ENCODE measurements at places on chromosomes 16 and 17.

DNA sequence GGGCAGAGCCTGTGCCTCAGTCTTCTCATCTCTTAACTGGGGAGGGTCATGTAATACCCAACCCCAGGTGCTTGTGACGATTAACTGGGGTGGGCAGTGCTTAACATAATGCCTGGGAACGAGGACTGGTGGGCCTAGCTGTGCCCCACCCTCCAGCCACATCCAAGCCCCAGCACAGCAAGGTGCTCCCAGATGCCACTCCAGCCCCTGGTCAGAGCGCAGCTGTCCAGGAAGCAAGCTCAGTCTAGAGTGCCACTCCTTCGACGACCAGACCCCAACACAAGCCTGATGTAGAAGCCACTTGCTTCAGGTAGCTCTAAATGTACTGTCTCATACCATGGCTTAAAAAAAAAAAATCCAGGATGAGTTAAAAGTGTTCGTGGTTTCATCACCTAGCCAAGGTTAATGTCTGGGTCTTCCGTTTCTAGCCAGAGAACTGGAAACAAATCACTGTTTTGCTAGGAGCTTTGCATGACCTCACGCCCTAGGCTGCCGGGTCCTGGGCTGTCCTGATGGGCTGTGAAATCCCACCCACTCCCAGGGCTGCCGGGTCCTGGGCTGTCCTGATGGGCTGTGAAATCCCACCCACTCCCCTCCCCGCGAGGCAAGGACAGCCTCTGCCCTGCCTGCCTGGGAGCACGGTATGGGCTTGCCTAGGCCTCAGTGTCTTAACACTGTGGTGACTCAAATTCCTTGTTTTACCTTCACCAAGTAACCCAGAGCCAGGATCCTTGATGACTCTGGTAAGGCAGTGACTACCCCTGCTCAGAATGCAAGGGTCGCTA, 7.7 kb downstream of the MIEF2 start:
- no peak for DNase-seq

DNA sequence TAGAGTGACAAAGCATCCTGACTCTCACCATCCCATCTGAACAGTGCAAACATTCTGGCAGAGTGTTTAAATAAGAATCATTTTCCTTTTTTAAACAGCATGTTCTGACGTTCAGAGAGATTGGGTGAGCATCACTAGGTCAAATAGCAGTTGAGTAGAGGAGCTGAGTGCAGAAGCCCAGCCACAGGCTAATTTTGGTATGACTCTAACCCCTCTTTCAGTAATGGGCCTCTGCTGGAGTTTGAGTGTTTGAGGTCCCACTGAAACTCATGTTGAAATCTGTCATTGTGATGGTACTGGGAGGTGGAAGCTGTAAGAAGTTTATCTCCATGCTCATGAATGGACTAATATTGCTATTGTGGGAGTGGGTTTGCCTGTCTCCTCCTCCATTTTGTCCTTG, 194.4 kb downstream of the SALL1 start:
- DNase-seq: no peak

DNA sequence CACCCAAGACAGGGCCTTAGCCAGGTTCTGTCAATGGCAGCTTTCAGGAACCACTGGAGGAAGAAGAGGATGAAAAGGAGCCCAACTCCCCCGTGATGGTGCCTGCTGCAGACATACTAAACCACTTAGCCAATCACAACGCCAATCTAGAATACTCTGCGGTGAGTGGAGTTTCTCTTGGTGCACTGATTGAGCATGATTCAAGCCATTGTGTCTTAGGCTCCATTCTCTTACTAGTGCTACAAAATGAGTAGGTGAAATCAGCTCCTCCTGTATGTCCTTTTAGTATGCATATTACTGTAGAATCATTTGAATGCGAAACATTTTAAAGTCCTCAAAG, 1.4 kb downstream of the SETD6 start:
- DNase-seq: no peak

- DNase-seq: no peak
Measured at GRCh38 chr16:83606486-83607030, 201.2 kb upstream of the HSBP1 start.

- peak; percentile 92 for DNase-seq
Measured at GRCh38 chr17:79074649-79075445, at the start of gene ENGASE. TSS of gene ENGASE (plus strand) at chr17:79074824. CDS start at chr17:79074945, 121 bp downstream.

GRCh38 chr17:42409523-42410318, 13.3 kb downstream of the CAVIN1 start:
- DNase-seq: no peak

- DNase-seq: no peak
Measured at GRCh38 chr16:21600031-21600773, 825 bp downstream of the METTL9 start.

GRCh38 chr17:45432405-45433158, at the start of gene ARHGAP27:
TSS of gene ARHGAP27 (minus strand) at chr17:45432870. CDS start at chr17:45430279, 2,591 bp downstream.
- DNase-seq: no peak

DNA sequence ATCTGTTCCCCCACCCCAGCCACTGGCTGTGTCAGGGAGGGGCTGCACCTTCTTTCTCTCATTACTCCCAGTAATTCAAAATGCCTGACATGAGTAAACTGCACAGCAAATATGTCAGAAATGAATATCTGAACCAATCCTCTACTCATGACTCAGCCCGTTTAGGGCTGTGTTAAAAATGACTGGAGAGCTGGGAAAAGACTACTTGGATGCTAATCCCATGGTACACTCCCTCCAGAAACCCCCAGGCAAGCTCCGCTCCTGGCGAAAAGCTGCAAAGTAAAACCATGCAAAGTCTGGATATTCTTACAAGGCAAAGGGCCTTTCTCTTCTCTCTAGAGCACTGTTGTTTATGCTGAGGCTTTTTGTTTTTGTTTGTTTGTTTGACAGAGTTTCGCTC, 448.1 kb upstream of the DYNLRB2 start:
- DNase-seq: no peak

GRCh38 chr16:30736995-30737793, 11.0 kb upstream of the PHKG2 start:
- DNase-seq: no peak

- no peak for DNase-seq
Measured at GRCh38 chr17:27382025-27382424, 74.2 kb upstream of the KSR1 start.

DNA sequence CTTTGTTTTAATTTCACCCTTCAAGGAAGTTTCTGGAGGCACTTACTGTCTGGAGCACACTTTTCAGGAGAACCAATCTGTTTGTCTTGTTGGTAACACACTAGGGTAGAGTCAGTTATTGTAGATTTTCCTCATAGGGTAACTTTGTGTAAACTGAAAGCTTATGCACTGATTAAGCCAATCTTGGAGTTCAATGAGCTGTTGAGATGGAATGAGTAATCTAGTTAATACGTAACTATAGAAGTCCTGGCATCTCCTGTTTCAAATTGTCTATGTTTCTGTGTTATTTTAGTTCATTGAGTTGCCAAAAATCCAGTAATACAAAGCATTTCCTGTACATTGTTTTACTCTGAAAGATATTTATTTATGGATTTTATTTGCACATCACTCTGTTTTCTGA, 111.6 kb upstream of the HAS3 start:
- DNase-seq: no peak

GRCh38 chr16:57694725-57695679, at the start of gene DRC7:
TSS of gene DRC7 (plus strand) at chr16:57694806. CDS start at chr16:57697950, 3,144 bp downstream.
- DNase-seq: peak; percentile 53

GRCh38 chr16:694863-695354, 4.7 kb upstream of the WDR24 start:
- no peak for DNase-seq

DNA sequence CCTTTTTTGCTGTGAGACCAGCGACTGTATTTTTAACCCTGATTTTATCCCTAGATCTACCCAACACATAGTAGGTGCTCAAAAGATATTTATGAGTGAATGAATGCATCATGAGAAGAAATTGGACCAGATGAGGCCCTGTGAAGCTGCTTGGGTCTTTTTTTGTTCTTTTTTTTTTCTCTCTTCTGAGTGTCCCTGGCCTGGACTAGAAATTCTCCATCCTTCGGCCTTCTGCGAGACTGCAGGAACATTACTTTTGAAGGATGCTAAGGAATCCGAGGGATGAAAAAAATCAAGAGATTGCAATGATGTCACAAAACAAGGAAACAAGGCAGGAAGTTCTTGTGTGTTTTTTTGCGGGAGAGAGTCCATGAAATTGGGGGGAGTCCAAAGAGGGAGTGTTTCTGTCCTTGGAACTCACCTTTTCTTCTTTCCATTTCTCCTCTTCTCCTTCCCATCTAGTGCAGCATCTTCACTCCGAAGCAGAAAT, 560 bp upstream of the RUSF1 start:
- no peak for DNase-seq

- no peak for DNase-seq
Measured at GRCh38 chr16:52906281-52906680, 146.4 kb downstream of the CHD9NB start.

DNA sequence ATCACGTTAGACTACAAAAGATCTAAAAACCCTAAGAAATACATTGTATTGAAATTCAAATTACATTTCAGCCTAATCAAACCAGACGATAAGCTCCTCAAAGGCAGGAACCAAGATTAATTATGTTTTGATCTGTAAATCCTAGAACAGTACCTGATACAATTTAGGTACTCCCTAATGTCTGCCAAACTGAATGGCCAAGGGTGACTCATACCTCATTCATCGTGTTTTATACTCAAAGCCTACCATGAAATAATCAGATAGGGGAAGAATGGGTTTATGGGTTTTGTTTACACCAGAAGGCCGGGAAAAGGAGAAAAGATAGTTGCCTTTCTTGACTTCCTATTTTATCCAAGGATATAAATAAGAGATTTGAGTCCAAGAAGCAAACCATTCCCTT, 19.3 kb downstream of the MMD start:
- DNase-seq: no peak

DNA sequence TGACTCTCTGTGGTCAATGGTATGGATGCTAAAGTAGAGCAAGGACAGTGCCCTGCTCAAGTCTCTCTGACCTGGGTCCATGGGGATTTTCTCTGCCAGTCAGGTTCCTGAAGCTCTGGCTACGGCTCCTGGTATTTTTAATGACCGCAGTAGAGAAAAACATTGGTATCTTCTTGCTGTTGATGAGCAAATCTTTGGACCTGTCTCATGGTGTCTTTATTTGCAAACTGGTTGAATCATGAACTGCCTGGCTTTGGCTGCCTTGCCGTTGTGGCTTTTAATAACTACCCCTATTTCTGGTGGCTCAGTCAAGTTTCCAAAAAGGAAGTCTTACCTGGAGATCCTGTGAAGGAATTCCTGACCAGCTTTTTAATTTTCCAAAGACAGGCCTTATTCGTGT, 8.7 kb downstream of the FAM234A start:
- DNase-seq: no peak

- DNase-seq: no peak
Measured at GRCh38 chr16:56316545-56316944, 108.8 kb downstream of the AMFR start.

DNA sequence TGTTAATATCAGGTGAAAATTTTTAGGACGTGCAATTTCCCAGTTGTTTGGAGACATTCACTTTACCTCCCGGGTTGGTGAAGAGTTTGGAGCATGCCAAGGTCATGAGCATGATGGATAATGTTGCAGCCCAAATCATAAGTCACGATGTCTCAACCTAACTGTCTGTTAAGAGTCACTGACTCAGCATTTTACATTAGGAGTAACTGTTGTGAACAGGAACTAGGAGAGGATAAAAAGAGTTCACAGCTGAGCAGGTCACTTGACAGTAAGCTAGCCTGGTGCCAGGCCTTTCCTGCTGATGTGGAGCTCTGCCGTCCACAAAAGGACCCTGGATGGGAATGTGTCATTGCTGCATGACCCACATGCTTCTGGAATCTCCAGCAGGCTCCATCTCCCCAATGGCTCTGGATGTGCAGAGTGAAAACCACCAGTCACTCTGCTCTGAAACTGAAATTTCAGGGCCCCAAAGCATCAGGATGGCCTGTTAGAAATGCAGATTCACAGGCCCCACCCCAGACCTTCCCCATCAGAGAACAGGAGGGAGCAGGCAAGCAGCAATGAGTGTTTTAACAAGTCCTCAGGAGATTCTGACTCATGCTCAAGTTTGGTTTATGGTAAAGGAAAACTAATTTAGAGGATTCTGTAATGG, 371.6 kb upstream of the MAF start:
- no peak for DNase-seq

DNA sequence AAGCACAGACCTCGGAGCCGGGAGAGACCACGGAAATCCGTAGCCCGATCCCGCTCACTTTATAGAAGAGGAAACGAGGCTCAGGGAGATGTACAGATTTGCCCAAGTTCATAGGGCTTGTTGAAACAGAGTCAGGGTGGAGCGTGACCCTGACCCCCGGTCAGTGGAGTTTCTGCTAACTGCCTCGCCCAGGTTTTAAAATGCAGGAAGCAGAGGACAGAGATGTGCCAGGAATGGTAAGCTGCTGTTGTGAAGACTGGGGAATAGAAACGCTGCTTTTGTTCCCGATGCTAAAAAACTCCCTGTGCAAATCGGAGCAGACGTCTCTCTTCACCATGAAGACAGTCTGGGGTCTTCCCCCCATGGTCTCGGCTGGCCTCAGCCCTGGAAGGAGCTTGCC, 403.0 kb downstream of the SEC14L1 start:
- DNase-seq: no peak

- peak; percentile 81 for DNase-seq
Measured at GRCh38 chr16:30698139-30698815, 694 bp upstream of the SRCAP start.

DNA sequence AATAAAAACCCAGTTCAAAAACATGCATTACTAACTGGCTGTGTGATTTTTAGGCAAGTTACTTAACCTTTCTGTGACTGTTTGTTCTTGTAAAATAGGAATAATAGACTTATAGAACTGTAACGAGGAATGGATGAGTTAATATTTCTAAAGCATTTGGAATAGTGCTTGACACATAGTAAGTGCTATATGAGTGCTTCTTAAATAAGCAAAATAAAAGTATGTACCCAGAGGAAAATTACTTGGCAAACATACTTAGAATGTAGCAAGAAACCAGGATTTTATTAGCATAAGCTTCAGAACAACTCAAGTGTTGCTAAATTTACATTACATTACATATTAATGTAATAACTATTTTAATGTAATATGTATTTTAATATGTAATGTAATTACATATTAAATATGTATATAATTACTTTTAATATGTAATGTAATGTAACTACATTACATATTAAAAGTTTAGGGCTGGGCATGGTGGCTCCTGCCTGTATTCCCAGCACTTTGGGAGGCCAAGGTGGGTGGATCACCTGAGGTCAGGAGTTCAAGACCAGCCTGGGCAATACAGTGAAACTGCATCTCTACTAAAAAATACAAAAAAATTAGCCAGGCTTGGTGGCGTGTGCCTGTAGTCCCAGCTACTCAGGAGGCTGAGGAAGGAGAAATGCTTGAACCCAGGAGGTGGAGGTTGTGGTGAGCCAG, 14.2 kb downstream of the NFAT5 start:
- DNase-seq: no peak

DNA sequence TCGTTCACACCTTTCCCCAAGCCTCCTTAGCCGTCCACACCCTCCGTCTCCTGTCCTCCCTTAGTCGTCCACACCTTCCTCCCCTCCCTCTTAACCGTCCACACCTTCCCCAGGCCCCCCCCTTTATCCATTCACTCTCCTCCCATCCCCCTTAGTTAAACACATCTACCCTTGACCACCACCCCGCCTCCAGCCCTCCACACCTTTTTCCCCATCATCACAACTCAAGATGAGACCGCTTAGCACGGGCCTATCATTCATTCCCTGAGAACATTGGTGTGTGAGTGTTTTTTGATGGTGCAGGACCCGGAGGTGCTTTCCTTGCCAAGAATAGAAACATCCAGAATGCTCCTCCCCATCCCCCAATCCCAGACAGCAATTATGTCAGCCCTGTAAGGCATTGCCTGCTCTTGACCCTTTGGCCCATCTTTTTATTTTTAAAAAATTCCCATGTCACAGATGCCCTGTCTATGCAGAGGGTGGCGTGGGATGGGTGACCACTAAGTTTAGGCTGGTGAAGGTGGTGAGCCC, 1.4 kb downstream of the TENT4B start:
- no peak for DNase-seq

GRCh38 chr17:3914312-3914670, 2.0 kb downstream of the P2RX1 start:
- no peak for DNase-seq

All from dorsolateral prefrontal cortex (tissue), 122 donors.